ENCODE measurements at places on chromosomes 13 and 19.

GRCh38 chr19:43586346-43586745 is 9.6 kb downstream of the IRGQ start:
- DNase-seq = no peak

GRCh38 chr19:48392860-48393558 is 459 bp upstream of the GRIN2D start:
- no peak for DNase-seq

- no peak for DNase-seq
Observed at GRCh38 chr13:50386541-50387050, 371.4 kb downstream of the KCNRG start.

DNA sequence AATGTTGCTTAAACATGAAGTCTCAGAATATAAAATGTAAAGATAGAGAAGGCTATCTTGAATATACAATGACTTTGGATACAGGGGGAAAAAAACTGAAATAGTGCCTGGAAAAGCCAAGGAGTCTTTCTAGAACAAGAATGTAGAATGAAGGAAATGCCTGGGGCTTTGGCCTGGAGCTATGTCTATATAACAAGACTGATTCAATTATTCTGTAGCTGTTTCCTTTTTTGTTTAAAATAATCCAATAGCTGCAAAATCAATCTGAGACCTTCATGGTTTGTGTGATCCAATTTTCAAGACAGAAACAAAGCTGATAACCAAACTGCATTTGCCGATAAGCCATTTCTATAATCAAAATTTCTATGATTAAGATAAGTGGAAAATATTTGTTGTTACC is 530.9 kb upstream of the NBEA start:
- DNase-seq = no peak

- DNase-seq = no peak
Observed at GRCh38 chr13:35470671-35471661, 5.5 kb downstream of the MAB21L1 start.

DNA sequence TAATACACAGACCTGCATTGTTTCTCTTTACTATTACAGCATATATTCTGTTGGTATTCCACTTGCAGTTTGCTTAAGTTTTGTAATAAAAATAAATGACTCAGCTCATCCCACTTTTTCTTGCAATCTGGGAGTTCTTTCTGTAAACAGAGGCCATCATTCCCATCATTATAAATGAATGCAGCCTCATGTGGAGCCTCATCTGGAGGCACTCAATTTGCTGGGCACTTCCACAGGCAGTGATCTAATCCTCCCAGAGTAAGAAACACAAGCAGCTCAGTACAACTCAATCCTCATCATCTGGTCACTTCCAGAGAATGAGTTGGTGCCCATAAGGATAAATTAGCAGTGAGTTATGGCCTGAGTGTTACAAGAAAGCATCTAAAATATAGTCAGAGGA is 2801.9 kb downstream of the PCDH9 start:
- DNase-seq = no peak

DNA sequence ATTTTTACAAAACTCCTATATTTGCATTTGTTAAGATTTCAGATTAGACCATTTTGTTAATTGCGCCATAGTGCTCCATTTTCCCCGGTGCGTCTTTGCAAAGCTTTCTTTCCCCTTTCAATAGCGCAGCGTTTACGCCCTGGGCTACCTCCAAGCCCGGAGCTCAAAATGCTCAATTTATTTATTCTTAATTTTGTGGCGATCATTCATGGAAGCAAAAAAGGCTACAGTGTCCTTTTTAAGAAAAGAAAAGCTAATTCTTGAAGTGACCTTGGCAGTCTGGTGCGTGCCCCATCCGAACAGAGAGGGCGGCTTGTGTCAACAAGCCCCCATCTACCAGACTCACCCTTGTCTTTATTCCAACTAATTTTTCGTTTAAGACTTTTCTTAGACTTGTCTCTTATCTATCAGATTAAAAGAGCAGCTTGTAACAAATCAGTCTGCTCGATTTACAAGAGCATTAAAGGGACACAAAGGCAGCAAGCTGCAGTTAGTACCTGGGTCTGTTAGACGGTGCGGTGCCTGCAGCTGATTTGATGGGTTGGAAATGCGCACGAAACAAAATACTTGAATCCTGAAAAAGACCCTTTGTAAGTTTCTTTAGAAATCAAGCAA is 30.1 kb downstream of the GSX1 start:
- DNase-seq = no peak

- peak; percentile 76 for DNase-seq
Observed at GRCh38 chr19:43784241-43784980, 3.6 kb upstream of the KCNN4 start.

DNA sequence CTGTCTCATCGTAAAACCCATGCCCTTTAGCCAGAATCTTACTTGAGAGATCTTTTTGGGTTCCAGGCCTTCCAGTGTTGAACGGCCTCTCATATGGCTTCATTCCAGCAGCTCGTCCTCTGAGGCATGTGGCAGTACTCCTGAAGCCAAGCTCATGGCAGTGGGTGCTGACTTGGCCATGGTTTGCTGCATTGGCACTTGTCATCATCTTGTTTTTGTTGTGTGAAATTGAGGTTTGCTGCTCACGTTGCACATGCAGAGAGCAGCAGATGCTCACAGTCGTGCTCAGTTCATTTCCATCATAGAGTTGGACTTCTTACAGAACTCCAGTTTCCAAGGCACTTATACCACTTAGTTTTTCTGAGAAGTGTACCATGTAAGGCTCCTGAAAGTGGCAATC is 14.9 kb downstream of the TEX29 start:
- no peak for DNase-seq

DNA sequence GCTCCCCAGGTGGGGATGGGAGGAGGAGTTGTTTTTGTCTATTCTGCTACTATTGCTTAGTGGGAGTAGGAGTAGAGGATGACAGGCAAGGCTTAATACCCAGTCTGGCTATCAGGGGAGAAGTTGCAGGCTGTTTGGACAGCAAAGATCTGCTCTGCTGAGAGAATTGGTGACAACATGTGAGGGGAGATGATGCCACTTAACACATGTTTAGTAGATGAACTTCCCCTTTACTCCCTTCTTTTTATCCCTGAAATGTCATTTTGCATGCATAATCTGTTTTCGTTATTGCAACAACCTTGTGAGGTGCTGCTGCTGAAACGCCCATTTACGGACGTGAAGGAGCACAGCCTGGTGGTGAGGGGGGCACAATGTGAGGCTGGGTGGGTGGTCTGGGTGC is 3.0 kb upstream of the CYP4F12 start:
- DNase-seq = no peak

- DNase-seq = peak; percentile 51
Observed at GRCh38 chr13:69857183-69857821, 250.3 kb upstream of the ATXN8OS start.

DNA sequence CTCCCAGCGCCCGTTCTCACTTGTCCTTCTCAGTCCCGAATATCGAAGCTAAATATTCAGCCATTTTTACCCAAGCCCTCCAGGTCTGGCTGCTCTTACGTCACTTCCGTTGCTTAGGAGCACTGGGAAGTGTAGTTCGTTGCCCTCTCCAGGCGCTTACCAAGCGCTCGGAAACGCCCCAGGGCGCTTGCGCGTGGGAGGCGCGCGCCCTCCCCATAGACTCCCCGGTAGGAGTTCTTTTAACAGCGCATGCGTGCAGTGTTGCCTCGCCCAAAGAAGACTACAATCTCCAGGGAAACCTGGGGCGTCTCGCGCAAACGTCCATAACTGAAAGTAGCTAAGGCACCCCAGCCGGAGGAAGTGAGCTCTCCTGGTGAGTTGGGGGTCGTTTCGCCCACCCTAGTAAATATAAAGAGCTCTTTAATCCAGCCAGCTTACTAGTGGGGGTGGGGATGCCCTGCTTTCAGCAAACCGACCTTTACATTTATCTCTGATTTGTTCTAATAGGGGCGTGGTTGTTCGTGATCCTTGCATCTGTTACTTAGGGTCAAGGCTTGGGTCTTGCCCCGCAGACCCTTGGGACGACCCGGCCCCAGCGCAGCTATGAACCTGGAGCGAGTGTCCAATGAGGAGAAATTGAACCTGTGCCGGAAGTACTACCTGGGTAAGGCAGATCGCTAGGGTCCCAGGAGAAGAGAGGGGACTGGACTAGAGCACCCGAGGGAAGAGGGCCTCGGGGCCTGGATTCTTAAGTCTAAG is at the start of the genes PSENEN and U2AF1L4:
PSENEN (plus strand) TSS at position 324 of the 759 bp plus-strand sequence; CDS start at position 604, 280 bp downstream.
U2AF1L4 (minus strand) TSS at position 91 of the 759 bp plus-strand sequence; CDS start at position 64, 27 bp downstream.
- DNase-seq = peak; percentile 99

DNA sequence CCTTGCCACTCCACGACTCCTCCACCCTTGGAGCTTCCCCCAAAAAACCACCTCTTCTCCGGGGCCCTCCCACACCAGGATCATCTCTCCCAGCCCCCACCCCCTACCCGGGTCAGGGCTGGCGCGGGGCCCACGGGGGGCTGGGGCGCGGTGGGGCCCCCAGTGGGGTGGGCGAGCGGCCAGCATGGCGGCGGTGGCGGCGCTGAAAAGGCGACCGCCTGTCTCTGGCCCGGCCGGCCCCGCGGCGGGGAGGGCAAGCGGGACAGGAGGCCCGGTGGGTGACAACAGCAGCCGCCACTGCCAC is 850 bp downstream of the DYRK1B start:
- DNase-seq = no peak

DNA sequence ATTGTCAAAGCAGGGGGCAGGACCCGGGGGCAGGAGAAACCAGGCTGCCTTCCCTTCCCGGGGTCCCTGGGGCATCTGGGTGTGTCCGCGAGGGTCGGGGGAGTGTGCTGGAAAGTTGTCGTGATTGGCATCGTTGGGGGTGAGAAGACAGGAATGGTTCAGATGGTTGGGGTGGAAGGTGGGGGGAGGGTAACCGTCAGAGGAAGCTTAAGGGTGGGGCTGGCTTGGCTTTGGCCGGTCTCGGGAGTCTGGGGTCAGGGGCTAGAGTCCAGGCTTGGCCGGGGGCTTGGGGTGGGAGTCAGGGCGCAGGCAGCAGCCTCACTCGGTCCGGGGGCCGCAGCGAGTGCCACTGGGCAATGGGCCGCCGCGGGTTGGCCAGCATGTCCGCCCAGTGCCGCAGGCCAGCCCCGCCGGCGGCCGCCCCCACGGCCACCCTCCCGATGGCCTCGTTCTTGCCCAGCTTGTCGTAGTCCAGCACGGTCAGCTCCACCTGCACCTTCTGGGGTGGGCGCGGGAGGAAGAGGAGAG is 6.8 kb upstream of the DNAAF3 start:
- no peak for DNase-seq
